ENCODE measurements at places on chromosomes 2 and 18.

DNA sequence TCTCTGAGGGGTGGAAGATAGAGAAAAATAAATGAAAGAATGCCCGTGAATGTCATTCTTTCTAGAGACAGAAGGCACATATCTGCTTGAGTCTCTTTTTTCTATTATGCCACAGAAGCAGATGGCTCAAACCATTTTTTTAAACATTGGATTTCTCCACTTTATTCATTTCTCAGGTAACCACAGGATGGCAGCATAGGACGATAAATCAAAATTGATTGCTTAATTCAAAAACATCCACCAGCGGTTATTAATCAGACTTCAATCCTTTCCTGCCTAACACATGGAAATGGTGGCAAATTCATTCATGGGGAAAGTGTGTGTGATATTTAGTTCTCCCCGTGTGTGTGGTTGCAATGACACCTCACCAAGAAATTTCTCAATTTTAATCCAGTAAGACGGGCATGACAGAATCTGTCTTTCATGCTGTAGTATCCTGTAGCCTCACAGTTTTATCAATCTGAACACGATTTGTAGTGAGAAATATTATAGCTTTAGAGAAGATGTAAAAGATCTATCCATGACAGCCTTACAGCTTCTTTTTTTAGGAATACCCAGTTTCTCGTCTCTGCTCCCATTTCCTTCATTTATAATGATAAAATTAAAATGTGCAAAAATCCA, 72.2 kb downstream of the DSC3 start:
- peak; percentile 40 for DNase-seq

GRCh38 chr2:219056896-219057708, 3.6 kb downstream of the IHH start:
- DNase-seq: peak; percentile 39

- DNase-seq: no peak
These were observed 11.6 kb upstream of the TAF1B start for GRCh38 chr2:9831670-9832069.

GRCh38 chr18:40875101-40875615, 1079.9 kb upstream of the PIK3C3 start:
- DNase-seq: no peak

DNA sequence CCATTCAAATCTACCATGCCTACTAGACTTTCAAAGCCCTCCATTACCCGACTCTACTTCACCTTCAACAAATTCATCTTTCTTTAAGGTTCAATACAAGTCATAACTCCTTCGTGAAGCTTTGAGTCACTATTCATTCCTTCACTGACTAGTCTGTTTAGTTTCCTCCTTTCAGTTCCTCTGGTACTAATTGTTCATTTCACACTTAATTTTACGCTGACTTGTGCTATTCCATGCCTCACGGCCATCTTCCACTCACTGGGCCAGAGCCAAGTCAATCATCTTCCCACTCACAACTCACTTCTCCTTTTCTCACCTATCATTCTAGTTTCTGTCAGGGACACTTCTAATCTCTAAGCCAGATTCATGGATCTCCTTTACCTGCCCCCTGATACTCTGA, 136.2 kb downstream of the MTX2 start:
- DNase-seq: no peak

DNA sequence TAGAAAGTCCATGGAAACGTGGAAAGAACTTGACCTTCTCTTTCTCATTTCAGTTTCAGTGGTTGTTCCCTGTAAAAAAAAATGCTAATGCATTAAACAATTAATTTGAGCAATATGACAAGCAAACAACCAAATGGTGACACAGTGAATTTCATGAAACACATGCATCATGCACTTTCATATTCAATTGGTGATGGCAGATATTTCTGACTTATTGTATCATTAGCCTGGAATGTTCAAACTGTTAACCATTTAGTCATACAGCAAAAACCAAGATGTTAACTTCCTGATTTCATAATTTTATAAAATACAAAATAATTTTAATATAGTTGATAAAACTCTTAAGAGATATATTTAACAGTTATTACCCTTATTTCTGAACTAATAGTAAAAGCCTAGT, 85.5 kb downstream of the SCN1A start:
- peak; percentile 25 for DNase-seq

GRCh38 chr2:42102024-42102590, 54.3 kb downstream of the PKDCC start:
- peak; percentile 82 for DNase-seq

GRCh38 chr2:127563458-127564428, 28.3 kb downstream of the MYO7B start:
- no peak for DNase-seq

DNA sequence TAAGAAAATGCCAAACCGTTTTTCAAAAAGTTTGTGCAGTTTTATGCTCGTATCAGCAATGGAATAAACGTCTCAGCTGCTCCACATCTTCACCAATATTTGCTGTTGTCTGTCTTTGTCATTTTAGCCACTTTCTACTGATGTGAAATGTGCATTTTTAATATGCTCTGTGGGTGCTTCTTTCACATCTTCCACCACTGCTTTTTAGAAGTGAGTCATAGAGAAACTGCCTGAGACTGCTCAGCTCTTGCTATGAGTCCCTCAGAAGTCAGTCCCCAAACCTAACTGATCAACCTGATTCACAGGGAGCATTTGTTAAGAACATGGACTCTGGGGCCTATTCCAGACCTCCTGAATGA, 41.0 kb upstream of the EPC2 start:
- no peak for DNase-seq

- DNase-seq: no peak
These were observed 3.4 kb upstream of the ATP9B start for GRCh38 chr18:79065802-79066201.

- DNase-seq: peak; percentile 83
These were observed 1.1 kb upstream of the CDH2 start for GRCh38 chr18:28177828-28178635.

DNA sequence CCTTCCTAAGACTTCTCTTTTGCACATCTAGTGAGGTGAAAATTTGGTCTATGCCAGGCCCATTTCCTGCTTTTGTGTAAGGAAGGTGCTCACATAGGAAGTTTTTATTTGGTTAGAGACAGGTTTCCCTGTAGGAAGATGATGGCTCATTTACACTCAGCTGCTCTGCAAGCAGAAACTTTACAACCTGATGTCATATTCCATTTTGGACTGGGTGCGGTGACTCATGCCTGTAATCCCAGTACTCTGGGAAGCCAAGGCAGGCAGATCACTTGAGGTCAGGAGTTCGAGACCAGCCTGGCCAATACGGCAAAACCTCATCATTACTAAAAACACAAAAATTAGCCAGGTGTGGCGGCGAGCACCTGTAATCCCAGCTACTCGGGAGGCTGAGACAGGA, 35.8 kb downstream of the CASP10 start:
- DNase-seq: peak; percentile 48

- peak; percentile 51 for DNase-seq
These were observed 1.3 kb upstream of the USP34 start for GRCh38 chr2:61471905-61472805.

- no peak for DNase-seq
These were observed 18.6 kb upstream of the GPC1 start for GRCh38 chr2:240416821-240417220.
